Stimulated activated CD4-positive, alpha-beta T cell treated with anti-CD3 and anti-CD28 coated beads, Interleukin-1b, Interleukin-23, amount 100 ng/mL, for 1 hour (primary cell): ENCODE measurements at places on chromosomes 4 and X.

- no peak for DNase-seq
These were observed 123.9 kb downstream of the DCHS2 start for GRCh38 chr4:154367659-154368058.

GRCh38 chr4:1959104-1959384 is 49.7 kb downstream of the NELFA start:
- DNase-seq: no peak

DNA sequence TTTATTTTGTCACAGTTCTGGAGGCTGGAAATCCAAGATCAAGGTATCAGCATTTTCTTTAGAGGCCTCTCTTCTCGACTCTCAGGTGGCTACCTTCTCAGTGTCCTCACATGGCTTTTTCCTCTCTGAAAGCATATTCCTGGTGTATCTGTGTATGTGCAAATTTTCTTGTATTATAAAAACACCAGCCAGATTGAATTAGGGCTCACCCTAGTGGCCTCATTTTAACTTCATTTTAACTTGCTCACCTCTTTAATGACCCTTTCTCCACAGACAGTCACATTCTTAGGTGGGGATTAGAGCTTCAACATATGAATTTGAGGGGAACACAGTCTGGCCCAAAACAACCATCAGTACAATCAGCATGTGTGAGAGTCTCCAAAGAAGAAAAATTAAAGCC is 542.4 kb upstream of the FAM241A start:
- no peak for DNase-seq

DNA sequence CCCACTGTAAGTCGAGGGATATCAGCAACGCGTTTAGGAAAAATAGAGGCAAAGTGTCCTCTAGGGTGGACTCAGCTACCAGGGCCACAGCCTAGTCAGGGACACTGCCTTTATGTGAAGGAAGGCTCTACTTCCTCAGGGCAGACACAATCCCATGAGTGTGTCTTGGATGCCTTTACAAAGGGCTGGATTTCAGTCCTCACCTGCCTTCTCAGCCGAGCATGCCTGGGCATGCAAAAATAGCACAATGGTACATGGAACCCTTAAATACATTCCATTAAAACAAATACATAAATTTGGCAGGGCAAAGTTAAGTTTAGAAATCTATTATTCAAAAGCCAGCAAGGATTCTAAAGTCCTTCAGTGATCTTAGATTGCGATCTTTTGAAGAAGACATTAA is 51.1 kb downstream of the DMD start:
- no peak for DNase-seq

DNA sequence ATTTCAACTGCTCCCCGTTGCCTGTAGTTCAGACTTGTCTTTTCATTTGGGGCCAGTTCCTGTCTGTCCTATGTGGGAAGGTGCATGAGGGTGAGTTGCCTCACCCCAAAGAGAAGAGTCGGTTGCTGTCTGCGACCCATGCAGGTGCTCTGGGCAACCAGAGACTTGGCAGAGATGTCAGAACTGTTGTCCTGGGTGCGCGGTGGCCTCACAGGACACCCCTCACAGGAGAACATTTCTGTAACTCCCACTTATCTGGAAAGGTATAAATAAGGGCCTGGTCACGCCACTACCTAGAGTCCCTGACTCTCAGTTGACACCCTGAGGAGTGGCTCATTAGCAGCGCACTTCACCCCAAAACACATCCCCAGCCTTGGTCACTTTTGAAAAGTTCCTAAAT is 9.7 kb upstream of the NAT8L start:
- DNase-seq: no peak

DNA sequence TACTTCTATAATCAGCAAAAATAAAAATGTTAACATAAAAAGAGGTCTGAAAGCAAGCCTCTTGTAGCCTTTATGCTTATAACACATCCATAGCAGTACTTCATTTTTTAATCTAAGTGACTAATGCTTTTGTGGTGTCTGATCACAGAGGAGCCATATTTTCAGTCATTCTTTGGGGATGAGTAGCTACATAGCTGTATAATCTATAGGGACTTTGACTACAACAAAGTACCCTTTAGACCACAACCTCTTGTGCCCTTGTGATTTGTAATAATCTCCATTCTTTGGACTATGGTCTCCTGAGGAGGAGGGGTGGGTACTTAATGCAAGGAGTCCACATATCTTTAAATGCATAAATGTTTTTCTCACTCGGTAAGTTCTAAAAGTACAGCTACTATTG is 9.6 kb downstream of the DRP2 start:
- no peak for DNase-seq

- no peak for DNase-seq
These were observed 50.0 kb upstream of the ZNF827 start for GRCh38 chr4:145988628-145989027.

DNA sequence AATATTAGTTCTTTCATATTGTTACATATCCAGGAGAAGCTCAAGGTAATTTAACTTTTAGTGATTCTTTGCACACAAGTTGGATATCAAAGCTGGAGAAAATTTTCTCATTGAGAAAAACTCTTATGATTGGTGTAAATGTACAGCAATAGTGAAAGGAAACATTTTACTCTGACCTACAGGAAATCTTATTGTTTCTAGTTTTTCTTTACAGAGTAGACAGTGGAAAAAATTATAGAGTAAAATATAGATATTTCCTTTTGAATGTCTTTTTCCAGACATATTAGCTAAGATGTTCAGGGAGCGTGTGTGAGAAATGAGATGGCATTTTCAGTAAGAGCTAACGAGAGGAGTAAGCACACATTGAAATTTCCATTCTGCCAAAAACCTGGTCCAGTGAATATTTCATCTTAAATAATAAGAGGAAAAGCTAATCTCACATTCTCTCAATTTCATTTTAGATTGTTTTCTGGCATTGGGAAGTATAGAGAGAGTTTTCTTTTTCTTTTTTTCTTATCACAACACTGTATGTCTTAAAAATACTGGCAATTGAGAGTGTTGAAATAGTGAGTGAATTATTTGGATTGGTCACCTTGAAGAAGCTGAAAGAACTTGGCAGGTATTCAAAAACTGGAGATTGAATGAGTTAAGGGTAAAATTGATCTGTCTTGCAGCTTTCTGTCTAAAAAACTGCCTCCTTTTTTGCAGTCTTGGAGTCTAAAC is 15.6 kb upstream of the ATP8A1 start:
- DNase-seq: no peak

- DNase-seq: no peak
These were observed 522.9 kb downstream of the FAT4 start for GRCh38 chr4:125837493-125838201.

DNA sequence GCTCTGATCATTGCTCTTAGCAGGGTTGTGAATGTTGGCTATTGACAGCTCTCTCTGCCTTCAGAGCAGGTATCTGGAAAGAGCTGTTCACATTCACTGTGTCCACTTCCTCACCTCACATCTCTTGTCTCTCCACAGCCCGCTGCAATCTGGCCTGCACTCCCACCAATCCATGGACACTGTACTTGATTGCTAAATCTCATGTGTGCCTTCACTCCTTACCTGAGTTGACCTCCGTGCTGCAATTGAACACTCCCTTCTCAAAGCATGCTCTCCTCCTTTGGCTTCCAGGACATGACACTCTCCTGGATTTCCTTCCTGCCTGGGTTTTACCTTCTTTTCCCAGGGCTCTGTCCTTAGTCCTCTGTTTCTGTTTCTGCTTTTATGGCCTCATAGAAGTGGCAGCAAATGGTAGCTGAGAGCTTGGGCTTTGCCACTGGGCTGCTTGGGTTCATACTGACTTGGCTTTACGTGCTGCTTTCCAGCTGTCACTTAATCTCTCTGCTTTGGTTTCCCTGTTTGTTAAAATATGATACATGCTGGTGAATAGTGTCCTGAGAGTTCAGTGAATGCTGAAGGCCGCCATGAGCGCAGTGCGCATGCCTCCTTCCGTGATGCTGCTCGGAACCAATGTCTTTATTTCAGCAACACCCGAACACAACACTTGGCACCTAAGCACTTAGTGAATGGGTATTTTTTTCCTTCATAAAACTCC is 29.5 kb downstream of the DCUN1D4 start:
- no peak for DNase-seq

DNA sequence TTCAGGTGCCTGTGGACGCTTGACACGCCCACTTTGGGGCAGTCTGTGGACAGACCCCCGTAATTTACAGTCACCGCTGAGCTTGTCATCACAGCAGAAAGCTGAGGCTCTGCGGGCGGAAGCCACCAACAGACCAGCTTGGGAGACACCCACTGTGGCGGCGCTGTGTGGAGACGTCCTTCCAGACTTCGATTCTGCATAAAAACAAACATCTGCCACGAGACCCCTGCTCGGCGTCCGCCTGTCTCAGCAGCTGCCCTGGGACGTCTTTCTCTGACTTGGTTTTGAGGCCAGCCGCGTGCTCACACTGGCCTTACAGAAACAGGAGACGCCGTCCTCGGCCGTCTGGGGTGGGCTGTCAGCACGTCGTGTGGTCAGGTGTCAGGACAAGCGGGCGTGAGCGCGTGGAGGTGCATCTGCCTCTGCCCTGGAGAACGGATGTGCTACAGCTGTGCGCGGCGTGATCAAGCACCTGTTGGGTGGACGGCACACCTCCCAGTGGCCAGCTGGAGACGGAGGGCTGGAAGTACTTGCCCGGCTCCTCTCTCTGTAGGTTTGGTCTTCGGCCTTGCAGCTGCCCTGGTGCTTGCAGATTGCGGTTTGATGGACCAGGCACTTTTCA is 37.5 kb downstream of the PIGG start:
- no peak for DNase-seq

- no peak for DNase-seq
These were observed 192.6 kb downstream of the FRMPD4 start for GRCh38 chrX:12330841-12331240.

GRCh38 chrX:136268051-136269048 is 17.1 kb upstream of the MAP7D3 start:
- peak; percentile 11 for DNase-seq

DNA sequence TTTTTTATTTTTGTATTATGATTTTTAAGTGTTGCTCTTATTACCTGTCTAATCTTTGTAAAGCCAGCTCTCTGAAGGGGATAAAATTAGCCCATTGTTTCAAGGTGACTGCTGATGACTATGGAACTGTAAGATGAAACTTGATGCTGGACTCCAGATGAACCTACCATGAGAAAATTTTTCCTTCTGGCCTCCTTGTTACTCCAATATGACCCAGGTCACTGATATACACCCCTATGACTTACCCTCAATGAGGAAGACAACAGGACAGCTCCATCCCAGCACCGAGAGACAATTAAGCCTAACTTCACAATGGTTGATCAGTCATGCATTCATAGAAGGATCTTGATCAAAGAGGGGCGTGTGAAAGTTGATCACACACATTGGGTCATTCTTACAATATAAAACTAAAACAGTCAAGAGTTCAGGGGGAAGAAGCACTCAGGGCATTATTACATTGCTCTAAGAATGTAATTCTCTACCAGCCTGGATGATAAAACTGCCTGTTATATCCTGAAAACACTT is 230.8 kb upstream of the AGTR2 start:
- no peak for DNase-seq

- DNase-seq: no peak
These were observed 84.2 kb upstream of the WDFY3 start for GRCh38 chr4:85050736-85051135.

- DNase-seq: no peak
These were observed 44.9 kb upstream of the SLC2A9 start for GRCh38 chr4:10066206-10066605.

- no peak for DNase-seq
These were observed 8.7 kb downstream of the EGF start for GRCh38 chr4:109921384-109921808.

- DNase-seq: no peak
These were observed 531.0 kb upstream of the ZFP42 start for GRCh38 chr4:187464573-187464972.

DNA sequence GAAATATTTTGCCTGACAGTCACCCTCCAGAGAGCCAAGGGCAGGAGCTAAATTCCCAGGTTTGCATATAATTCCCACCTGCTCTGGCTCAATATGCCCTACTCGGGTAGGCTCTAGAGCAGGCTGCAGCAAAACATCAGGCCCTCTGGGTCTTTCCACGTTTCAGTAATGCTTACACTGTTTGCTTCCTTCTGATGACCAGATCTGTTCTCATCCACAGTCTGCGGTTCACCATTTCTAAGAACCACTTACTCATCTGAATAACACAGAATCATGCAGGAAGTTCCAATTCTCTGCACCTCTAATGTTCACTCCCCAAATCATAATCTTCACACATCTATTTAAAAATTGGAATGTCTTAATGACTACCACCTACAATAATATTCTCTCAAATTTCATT is 141.4 kb downstream of the PPP3CA start:
- no peak for DNase-seq

- no peak for DNase-seq
These were observed 42.1 kb upstream of the KLHL34 start for GRCh38 chrX:21700275-21700674.

DNA sequence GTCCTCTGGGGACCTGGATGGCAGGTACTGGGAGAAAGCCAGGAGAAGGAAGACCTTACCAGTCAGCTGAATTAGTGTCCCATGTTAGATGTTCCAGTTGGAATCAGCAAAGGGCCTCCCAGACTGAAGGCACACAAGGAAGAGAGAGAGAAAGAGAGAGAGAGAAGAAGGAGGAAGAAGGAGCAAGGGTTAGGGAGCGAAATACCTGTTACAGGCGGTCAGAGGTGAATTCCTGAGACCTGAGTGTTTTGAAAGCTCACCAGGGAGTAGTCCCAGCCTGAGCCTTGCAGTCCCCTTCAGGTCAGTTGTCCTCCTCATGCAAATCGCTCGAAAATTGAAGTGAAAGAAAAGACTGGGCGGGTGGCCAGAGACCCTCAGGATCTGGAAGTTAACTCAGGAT is 60.3 kb downstream of the USP11 start:
- no peak for DNase-seq

DNA sequence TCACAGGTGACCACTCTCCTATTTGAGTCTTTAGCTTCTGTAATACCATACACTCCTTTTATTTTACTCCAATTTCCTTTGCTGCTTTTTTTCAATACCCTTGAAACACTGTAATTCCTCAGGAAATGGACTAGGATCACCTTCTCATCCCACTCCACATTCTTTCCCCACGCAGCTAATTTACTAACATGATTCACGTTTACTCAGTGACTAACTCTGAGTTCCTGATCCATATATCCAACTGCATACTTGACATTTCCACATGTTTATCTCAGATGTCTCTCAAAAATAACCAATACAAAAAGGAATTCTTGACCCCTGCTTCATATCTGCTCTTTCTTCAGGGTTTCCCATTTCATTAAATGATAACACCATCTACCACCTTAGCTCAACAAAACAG is 19.9 kb downstream of the RPS6KA6 start:
- DNase-seq: no peak

DNA sequence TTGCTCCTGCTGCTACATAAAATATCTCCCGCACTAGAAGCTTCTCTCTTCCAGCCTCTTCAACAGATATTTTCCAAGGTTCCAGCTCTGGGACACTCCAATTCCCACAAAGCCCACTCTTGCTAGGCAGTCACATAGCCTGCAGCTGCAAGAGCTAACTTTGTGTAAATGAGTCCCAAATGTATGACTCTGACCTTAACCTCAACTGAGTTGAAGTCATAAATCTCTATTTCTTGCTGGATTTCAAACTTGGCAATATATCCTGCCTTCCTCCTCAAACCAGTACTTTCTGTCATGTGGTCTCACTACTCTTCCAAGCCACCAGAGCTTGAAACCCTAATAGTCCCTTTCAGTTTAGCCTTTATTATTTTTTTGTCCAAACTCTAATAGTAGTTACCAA is 315.4 kb upstream of the GRIA3 start:
- no peak for DNase-seq

GRCh38 chr4:73729534-73730165 is 10.7 kb upstream of the CXCL8 start:
- no peak for DNase-seq

GRCh38 chrX:132489578-132490419 is 961 bp upstream of the MBNL3 start:
- DNase-seq: no peak

- no peak for DNase-seq
These were observed 211.9 kb upstream of the NRK start for GRCh38 chrX:105610411-105610810.
